ENCODE measurements at places on chromosomes 7 and 10. TPM values are rescaled to one million over a fixed set of nuclear protein-coding genes. Genes with fewer than 3 reads are reported as not detected.

SPDYE9 gene
- not detected for total RNA-seq

SP8 gene
- 0.08 TPM for total RNA-seq

MLXIPL gene
- total RNA-seq: not detected

DNA sequence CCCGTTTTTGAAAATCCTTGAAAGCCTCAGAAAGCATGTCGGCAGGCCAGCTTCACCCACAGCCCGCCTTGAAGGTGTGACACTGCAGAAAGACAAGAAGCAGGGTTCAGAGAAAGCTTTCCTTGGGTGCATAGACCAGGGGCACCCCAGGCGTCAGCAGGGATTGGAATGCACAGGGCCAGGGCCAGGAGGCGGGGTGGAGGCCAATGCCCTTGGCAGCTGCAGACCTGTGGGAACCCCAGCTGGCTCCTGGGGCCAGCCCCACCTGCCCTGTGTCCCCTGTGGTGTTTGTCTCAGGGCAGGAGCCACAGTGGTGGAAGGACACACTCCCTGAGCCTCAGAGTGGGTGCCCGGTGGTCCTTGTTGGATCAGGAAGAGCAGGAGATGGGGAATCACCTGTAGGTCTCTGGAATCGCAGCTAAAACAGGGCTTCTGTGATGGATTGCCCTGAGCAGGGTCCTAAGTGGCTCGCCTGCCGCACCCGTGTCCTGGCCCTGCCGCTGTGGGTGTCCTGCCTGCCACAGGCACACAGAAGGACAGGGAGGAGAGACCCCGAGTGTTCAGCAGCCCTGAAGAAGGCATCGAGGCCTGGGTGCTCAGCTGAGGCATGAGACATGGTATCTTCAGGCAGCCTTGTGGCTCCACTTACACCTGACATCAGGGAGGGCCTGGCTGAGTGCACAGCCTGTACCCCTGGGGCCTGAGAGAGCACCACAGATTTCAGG, 32.5 kb downstream of the ANXA8 start:
- DNase-seq: no peak

GRCh38 chr10:15141136-15142054, 27.1 kb downstream of the NMT2 start:
- DNase-seq: no peak

DNA sequence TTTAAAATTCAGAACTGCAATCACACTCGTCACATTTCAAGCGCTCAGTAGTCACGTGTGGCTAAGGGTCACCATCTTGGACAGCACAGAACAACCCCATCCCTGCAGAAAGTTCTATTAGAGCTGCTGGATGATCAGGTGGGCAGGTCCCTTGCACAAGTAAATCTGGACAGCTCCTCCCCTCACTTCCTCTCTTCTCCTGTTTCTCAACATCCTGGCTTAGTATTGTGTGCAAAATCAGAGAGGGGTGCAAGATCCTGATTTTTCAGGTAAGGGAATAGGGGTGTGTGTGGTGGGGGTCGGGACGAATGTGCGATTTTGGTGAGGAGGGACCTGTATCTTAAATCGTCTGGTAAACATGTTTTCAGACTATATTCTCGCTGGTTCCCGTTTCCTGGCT, at the start of gene GIMAP4:
Gene GIMAP4, plus strand, starts transcription at position 222 of the 400 bp plus-strand sequence. CDS start 2,512 bp downstream, outside the sequence.
- no peak for DNase-seq

GRCh38 chr7:148727501-148728278, 29.0 kb downstream of the CUL1 start:
- DNase-seq: no peak

All from H4 (cell line).